ENCODE measurements at places on chromosomes 4 and X.

GRCh38 chrX:124230655-124231450 lies 101.6 kb upstream of the TEX13D start:
- ATAC-seq = no peak

DNA sequence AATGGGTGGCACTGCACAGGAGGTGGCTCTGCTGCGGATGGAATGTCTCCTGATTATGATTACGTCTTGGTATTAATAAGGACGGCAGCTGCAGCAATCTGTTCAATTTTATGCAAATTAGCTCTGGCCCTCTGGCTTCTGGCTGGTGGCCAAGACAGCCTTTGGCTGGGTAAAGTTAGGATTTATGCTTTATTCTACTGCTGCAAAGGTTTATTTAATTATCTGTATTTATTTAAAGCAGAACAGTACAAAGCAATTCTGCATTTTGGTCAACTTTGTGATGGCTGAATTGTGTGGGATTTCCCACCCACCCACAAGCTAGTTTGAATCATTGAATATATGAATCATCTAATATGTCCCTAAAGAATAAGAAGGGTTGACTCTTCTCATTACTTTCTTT lies 745.6 kb upstream of the FAM241A start:
- ATAC-seq = no peak

DNA sequence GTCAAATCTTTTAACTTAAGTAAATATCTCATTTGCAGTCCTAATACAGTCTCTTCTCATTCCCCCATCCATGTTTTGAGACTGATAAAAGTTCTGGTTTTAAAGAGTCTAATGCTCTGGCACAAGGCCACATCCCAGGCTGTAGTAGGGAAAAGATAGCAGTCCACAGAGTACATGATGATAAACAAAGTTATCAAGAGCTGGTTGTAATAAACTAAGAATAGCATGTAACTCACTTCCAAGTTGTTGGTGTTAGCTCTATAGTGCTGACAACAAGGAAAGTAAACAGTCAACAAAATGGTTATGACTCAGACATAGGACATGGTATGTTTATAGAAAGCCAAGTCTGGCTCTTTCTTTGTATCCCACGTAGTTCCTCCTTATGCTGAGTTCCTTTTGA lies 21.8 kb upstream of the AREG start:
- ATAC-seq = no peak

DNA sequence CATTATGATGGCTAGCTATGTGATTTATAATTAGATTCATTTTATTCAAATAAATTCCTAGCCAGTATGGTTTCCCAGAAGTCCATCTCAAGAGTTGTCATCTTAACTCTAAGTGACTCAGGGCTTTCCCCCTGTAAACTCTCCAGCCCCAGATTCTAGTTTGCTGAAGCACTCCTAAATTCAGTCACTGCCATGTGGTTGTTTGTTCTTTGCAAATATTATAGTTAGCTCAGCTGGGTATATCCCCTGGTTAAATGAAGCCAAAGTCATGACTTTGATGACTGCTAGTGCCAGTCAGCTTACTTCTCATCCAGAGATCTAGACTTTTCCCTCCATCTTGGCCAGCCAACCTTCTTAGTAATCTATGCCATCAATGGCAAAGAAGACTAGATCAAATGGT lies 126.0 kb downstream of the GRIA3 start:
- ATAC-seq = no peak

GRCh38 chr4:10154241-10154640 lies 37.6 kb upstream of the WDR1 start:
- no peak for ATAC-seq

DNA sequence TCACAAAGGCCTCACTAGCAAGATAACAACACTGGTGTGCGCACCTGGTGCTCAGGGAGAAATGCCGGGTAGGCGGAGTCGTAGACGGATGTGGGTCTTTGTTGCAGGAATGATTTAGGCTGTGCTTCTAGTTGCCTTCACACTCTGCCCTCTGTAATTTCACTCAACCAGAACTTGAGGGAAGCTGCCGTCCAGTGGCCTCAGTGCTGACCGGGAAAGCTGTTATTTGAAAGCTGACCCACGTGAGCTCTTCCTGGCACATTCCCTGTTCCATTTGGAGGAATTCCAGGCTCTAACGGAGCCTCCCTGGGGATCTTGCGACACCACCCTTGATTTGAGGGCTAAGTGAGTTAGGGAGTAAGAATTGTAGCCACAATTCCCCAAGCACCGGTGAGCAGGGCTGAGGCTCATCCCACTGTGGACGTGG lies 15.9 kb downstream of the SH3TC1 start:
- 0 out of 3 replicates have a peak, but pooled peaks have one; percentile 11 for ATAC-seq

DNA sequence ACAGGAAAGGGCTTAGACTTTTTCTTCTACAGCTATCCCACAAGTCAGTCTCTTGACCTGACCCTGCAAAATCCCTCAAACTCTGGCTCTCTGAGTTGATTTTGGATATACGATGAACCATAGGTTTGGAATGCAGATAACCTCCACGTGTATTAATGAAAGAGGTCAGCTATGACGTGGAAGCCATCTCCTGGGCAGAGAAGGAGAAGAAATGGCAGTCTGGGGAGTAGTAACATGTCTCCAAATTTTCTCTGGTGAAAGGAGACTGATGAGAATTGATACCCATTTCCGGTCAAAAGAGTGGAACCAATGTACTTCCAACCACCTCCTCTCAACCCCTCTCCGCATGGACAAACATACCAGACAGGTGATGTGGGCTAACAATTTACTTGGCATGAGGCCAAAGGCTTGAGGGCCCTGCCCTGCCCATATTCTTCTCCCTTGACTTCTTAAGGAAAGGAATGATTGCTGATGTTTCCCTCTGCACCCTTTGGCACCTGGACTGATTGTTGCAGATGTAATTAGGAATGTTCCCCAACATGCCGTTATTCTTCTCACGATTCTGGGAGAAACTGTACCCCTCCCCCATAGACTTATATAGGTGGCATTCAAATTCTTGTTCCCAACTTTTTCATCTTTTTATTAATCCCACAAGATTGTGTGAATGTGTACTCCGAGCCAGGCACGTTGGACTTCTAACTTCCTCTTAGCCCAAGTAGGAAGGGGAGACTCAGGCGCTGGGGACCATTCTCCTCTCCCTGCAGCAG lies 580 bp upstream of the PLS3 start:
- no peak for ATAC-seq

DNA sequence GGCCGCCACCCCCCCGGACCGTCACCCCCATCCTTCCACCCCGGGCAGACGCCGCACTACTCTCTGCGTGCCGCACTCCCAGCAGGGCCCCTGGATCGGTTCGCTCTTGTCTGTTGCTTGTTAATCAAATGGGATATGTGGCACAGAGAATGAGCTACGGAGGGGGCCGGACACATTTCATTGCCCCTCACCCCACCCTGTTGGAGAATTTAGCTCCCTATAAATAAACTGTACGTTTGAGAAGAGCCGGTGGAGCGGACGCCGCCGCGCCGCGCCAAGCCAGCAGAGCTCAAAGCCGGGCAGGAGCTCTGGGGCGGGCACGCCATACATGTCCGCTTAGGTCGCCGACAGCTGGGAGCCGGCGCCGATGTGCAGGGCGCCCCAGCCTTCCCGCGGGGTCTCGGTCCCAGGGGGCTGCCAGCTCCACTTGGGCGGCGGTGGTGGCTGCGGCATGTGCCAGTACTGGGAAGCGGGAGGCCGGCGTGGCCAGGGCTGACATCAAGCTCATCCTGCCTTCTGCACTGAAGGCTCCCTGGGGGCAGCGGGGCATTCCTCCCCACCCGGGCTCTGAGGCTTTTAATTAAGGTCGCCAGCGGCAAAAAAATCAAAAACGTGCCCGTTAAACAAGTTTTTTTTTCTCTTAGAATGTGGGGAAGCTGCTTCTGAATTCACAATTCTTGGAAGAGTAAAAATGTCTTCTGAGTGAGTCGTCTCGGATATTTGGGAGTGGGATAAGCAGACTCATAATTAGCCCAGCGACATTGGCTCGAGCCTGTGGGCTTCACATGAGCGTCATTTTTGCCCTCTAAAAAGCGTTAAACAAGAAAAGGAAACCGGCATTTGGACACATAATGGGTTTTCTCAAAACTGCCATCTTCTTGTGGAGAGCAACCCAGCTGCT lies 1.1 kb upstream of the PCDH19 start:
- no peak for ATAC-seq

DNA sequence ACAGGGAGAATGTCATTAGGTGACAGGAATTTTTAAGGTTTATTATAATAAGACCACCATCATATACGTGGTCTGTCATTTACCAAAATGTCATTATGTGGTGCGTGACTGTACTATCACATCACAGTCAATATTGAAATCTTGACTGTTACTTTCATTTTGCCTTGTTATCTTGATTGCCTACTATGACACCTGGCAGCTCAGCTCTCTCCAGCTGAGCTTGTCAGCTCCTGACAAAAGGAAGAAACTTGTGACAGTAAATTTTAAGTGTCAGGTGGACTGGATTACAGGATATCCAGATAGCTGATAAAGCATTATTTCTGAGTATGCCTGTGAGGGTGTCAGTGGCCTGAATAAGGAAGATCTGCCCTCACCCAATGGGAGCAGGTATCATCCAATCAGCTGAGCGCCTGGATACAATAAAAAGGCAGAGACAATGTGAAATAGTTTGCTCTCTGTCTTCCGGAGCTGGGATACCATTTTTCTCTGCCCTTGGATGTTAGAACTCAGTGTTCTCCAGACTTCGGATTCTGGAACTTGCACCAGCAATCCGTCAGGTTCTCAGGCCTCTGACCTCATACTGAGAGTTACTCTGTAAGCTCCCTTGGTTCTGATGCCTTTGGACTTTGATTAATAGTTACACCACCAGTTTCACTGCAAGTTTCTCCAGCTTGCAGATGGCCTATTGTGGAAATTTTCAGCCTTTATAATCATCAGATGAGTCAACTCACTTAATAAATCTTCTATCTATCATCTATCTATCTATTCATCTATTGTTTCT lies 1454.7 kb upstream of the IGFBP7 start:
- ATAC-seq = no peak

GRCh38 chrX:38796946-38797345 lies 4.3 kb upstream of the MID1IP1 start:
- ATAC-seq = no peak

GRCh38 chr4:146567396-146567795 lies 45.7 kb upstream of the SLC10A7 start:
- ATAC-seq = no peak

DNA sequence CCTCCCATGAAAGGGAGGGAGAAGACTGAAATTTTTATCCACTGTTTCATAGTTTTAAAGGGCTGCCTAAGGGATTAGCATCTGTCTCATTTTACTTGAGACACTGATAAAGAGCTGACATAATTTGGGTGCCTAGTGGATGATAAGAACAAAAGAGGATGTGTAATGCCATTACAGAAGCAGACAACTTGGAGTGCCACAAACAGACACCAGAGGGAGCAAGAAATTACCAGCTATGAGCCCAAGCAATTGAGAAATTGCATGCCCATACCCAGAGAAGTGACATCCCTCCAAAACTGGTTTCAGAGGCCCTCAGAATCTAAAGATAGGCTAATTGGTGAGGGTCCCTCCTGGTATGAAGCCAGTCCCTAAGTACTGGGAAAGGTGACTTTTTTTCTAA lies 38.5 kb upstream of the POU3F4 start:
- ATAC-seq = peak; percentile 66

DNA sequence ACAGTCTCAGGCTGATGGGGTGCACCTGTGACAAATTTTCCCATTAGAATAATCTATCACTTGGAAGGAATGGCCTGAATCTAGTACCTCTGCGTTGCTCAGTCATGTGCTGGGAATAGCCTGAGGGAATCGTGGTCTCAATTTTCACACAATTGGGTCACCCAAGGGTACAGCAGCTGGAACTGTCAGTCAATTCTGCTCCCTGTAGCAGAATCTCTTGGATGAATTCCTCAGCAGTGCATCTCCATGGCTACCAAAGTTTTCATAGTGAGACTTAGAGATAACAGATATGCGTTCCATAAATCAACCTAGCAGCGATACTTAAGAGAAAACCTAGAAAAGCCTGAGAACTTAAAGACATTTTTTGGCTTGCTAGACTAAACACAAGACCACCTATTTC lies 288.7 kb upstream of the CTSO start:
- no peak for ATAC-seq

- ATAC-seq = no peak
These were observed 235.2 kb downstream of the HEPH start for GRCh38 chrX:66399273-66399672.

DNA sequence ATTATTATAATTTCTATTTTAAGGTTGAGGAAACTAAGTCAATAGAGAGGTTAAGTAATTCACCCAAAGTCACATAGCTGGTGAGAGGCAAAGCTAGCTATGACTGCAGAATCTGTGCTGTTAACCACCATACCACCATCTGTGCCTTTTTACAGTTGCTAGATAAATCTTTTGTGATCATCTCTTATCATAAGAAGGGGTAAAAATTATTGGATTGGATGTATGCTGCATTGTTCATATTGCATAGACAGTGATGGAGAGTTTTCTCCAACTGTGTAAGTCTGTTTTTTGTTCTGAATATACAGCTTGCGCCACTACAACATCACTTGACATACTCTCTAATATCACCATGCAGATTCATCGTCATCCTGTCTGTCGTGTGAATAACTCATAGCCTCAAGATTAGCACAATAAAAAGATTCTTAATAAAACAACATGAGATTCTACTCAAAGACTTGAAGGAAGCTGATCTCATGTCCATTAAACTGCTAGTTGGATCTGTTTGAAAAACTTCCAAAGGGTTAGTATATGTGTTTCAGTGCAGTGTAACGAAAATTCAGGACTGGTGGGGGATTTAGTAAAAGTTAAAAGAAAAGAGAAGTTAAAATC lies 495.9 kb downstream of the SPRY1 start:
- ATAC-seq = peak; percentile 48

GRCh38 chr4:8355864-8356565 lies 84.5 kb downstream of the ACOX3 start:
- ATAC-seq = peak; percentile 60

GRCh38 chr4:54333657-54334056 lies 104.6 kb downstream of the PDGFRA start:
- no peak for ATAC-seq

- peak; percentile 32 for ATAC-seq
These were observed 9.9 kb downstream of the BEND4 start for GRCh38 chr4:42142591-42142990.

- no peak for ATAC-seq
These were observed 884 bp downstream of the RELL1 start for GRCh38 chr4:37685161-37685822.

- no peak for ATAC-seq
These were observed 66.8 kb upstream of the ANK2 start for GRCh38 chr4:112982680-112983079.

- ATAC-seq = peak; percentile 91
These were observed 151.3 kb upstream of the JADE1 start for GRCh38 chr4:128658214-128658631.

GRCh38 chrX:40938423-40938822 lies 146.8 kb upstream of the USP9X start:
- ATAC-seq = no peak

DNA sequence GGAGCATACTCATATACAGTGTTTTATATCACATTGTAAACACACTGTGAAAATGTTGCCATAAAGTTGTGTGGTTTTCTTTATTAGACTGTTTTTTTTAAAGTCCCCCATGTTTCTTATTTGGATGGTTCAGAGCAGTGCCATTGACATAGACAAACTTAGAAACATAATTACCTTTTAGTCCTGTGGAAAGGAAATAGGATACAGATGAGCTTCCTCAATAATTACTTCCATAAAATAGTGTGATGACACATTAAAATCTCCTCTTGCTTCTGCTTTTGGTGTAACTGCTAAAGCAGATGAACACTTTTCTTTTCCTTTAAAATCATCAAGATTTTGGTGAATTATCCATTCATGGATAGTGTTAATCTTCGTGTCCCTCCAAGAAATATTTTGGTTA lies 52.9 kb upstream of the LIMCH1 start:
- ATAC-seq = no peak

Measured in SK-N-SH treated with all-trans-retinoic acid at 6 μM for 48 hours (cell line).